ENCODE measurements at places on chromosomes 16 and 17.

DNA sequence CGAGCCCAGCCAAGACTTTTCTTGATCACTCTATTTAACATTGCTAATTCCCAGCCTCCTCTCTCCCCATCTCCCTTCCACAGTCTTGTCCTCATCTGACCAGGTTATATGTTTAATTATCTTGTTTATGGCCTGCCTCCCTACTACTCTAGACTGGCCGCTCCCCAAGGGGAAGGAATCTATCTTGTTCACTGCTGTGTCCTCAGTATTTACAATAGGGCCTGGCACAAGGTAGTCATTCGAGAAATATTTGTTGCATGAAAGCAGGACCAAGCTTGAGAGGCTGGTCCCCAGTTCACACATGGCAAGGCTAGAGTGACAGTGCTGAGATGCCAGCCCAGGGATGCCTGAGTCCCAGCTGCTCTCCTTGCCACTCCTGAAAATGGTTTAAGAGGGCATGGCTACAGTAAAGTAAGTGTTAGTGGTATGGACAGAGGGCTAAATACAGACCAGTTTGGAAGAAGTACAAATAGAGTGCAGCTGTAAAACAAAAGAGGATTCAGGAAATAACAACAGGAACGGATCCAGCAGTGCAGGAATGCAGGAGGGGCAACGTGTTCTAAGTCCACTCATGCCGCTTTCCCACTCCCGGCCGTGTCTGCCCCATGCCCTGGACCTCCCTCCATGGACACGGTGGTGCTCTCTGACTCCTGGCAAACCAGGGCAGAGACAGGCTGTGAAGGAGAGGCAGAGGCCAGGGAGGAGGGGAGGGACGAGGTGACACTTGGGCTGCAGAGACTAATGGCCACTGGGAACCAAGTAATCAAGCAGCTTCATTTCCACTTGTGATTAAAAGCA, 65.6 kb downstream of the TOM1L2 start:
- no peak for DNase-seq

- no peak for DNase-seq
Observed at GRCh38 chr16:88923450-88923849, 53.6 kb downstream of the CBFA2T3 start.

DNA sequence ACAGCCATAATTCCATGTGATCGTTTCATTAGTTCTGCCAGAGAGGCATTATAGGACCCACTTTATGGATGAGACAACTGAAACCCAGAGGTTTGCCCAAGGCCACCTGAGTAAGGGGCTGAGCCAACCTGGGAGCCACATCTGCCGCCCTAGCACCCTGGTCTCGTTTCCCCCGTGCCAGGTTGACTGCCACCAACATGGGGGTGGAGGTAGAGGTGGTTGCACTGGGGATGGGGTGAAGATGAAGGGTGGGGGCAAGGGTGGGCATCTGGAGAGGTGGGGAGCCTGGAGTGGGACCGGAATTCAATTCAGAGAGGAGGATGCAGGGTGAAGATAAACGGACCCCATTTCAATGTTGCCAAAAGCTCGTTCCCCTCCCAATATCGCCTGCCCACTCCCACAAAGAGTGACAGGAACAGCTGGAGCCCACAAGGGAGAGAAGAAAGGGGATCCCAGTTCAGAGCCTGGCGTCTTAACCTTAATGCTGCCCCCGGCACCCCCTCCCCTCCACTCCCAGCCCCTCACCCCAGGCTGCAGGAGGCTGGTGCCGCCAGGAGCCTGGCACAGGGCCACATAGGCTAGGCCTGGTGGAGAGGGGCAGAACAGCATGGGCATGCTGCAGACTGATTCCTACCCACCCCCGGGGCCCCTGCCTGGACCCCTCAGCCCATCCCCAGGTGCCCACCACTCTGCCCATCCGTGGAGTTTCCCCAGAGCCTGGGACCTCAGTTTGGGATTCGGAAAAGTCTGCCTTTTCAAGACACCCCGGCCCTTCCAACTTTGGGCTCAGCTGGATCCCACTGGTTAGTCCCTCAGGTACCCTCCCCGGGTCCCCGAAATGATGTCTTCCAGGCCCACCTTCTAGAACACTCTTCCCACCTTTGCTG, 29.6 kb downstream of the NGFR start:
- no peak for DNase-seq

DNA sequence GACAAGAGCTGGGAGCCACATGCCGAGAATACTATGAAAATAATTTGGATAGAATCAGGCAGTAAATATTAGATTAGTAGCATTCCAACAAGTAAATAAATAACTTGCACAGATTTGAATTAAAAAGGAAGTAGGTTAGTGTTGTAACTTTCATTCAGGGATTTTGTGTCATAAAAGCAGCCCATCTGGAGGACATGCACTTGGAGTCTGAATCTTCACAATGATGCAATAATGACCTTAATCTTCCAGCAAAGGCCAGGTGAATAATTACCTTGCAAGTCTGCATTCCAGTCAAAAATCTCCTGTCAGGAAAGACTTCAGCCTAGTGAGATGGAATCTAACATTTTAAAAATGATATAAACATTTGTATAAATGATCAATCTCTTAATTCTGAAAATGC, 518.1 kb downstream of the KCNJ2 start:
- no peak for DNase-seq

DNA sequence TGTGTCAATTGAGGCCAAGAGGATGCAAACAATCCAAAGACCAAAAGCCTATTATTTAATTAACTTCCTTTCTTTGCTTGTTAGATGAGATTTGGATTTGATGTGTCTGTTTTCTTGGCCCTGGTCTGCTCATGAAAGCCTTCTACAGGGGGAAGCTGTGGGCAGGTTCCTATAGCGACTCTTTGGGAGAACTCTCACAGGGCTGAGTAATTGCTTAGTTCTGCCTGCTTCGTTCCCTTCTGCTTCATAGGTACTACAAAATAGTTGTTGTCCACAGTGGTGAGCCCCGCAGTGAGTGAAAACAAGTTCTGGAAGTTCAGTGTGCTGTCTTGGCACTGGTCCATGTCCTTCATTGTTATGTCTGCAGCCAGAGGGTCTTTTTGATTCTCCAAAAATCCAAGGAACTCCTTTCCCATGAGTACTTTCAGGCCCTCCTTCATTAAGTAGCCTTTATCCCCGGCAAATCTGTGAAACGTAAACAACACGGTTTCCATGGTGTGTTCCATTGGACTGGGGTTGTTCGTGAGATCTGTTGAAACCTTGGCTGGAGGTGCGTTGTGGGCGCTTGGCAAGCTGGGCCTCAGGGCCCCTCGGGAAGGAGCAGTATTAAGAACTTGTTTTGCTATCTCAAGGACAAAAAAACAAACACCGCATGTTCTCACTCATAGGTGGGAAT, 30.0 kb upstream of the ANKRD40CL start:
- no peak for DNase-seq

DNA sequence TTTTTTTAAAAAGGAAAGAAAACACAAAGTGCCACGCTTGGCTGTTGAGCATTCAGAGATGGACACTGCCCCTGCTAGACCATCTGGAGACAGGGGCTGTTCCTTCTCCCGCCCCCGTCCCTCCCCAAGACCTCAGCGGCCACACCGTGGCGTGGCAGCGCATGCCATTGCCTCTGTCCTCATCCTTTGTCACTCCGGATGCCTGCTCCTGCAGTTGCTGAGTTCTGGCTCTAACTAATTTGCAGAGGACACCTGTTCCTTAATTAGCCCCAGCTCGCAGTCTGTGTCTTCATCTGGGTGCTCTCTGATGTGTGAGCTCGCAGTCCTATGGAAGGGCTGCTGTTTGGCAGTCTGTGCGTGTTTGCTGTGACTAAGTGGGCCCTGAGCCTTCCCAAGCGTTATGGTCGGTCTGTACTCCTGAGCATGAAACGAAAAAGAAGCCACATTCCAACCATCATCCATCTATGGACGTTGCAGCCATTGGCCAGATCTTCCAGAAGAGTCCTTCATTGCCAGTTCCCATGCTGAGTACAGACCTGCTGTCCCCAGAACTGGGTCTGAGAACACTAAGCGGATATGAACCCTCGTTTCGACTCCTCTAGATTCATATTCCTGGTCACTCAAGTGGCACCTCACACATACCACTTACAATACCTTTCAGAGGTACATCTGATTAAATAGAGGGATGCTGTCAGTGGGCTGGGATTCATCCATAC, 40.9 kb upstream of the NAT9 start:
- DNase-seq: no peak

DNA sequence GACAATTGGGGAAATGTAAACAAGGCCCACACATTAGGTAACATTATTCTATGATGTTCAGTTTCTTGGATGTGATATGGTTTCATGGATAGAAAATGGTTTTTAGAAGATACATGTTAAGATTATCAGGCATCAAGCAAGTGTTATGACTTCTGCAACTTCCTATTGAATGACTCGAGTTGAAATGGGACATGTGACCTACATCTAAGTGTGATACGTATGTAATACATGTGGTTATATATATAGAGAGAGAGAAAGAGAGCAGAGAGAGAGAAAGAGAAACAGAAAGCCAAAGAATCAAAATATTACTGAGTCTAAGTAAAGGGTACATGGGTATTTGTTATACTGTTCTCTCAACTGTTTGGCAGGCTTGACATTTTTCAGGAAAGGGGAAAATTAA, 1.7 kb downstream of the TMEM170A start:
- DNase-seq: no peak

GRCh38 chr17:41176744-41177387, 1.2 kb downstream of the KRTAP4-2 start:
- no peak for DNase-seq

DNA sequence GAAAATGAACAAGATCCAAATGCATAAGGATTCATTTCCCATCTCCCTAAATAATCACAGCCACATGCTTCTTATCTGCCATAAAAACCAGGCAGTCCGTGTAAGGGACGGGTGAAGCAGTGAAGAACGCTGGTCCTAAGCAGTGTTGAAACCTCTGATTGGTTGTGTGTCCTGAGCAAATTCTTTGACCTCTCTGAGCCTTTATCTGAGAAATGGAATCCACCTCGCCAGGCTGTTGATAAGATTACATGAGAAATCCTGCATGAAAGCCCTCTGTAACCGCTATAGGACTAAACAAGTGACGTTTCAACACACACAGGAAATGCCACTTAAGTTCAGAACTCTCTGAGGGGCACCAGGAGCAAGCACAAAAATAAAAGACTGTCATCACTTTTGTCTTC, 26.8 kb downstream of the GAS7 start:
- peak; percentile 49 for DNase-seq

DNA sequence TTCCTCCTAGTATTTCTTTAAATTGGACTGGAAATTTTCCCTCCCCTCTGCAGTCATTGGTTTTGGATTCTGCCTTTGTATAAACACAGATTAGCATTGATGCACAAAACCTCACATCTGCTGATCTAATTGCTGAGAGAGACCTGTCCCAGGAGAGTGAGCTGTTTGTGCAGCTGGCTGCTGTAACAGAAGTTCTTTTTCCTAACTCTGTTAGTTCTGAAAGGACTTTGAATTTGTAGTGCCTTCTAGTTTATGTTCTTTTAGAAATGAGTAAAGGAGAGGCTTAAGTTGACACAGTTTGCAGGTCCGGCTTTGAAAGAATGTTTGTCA, 45.2 kb upstream of the KPNB1 start:
- DNase-seq: no peak

- no peak for DNase-seq
Observed at GRCh38 chr17:74185571-74186185, 17.8 kb upstream of the RPL38 start.

- DNase-seq: no peak
Observed at GRCh38 chr16:30491744-30492308, 19.3 kb downstream of the ITGAL start.

DNA sequence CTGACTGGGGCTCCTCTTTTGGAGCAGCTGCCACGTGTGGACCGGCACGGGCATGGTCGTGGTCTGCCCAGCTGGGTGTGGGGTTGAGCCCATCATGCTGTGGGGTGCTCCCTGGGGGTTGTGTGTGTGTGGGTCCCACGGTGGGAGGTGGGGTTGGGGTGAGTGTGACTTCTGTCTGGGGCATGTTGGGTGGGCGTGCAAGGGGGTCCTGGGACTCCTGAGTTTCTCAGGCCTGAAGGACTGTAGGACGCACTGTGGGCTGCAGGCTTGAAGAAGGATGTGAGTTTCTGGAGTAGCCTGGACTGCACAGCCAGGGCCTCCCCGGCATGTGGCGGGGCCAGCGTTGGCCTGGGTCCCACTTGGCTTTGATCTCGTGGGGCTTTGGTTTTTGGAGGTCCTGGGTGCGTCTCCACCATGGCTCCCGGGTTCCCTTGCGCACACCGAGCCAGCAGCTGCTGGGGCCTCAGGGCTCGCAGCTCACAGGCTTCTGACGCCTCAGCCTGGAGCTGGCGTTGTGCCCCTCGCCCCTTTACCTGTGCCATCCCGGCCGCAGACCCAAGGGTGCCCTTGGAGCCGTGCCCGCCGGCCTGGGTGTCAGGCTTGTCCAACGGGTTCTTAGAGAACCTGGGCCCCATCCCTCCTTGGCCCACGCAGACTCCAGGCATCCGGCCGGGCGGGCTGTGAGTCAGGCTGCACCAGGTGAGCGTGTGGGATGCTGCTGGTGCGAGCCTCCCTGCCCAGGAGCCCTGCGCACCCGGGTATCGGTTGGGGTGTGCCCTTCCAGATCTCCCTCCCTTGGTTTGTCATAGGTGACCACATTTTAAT, 34.4 kb upstream of the ZNF750 start:
- DNase-seq: no peak

- no peak for DNase-seq
Observed at GRCh38 chr16:69448470-69449193, 24.2 kb downstream of the CYB5B start.

GRCh38 chr17:4010754-4011153, 46.5 kb upstream of the ATP2A3 start:
- DNase-seq: no peak

- DNase-seq: no peak
Observed at GRCh38 chr17:72515291-72516065, 394.7 kb downstream of the SOX9 start.

GRCh38 chr16:3465301-3465700, 21.8 kb downstream of the NAA60 start:
- no peak for DNase-seq

- no peak for DNase-seq
Observed at GRCh38 chr16:30668393-30668792, 10.2 kb downstream of the FBRS start.

- DNase-seq: no peak
Observed at GRCh38 chr17:73021771-73022170, 70.7 kb downstream of the SLC39A11 start.

GRCh38 chr17:44871556-44871955, 23.9 kb downstream of the HIGD1B start:
- DNase-seq: no peak

DNA sequence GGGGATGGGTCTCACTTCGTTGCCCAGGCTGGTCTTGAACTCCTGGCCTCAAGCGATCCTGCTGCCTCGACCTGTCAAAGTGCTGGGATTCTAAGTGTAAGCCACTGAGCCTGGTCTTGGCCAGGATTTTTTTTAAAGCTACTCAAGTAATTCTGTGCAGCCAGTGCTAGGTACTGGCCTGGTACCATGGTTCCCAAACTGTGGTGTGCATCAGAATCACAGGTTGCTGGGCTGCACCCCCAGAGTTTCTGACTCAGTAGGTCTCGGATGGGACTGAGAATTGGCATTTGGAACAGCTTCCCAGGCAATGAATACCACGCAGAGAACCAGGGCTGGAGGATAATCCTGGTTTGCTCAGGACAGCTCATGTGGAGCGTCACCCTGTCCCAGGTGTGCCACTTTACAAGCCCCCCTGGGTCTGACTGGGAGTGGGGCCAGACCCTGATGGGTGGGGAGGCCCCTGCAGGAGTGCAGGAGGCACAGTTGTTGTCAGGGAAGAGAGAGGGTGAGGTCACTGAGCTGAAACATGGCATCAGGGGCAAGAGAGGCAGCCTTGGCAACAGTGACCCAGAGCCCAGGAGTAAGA, 10.7 kb upstream of the MRPS23 start:
- no peak for DNase-seq

- DNase-seq: no peak
Observed at GRCh38 chr17:74059479-74060240, 143.8 kb upstream of the RPL38 start.
